ENCODE measurements at places on chromosomes 4 and X.
A peak's percentile ranks its signal among the peaks of the same experiment; 100 is the strongest.

GRCh38 chr4:41796545-41797210, 48.2 kb upstream of the PHOX2B start:
- no peak for DNase-seq

GRCh38 chr4:187307131-187307530, 583.5 kb upstream of the FAT1 start:
- no peak for DNase-seq

GRCh38 chrX:115579327-115579726, 18.4 kb downstream of the PLS3 start:
- peak; percentile 22 for DNase-seq

DNA sequence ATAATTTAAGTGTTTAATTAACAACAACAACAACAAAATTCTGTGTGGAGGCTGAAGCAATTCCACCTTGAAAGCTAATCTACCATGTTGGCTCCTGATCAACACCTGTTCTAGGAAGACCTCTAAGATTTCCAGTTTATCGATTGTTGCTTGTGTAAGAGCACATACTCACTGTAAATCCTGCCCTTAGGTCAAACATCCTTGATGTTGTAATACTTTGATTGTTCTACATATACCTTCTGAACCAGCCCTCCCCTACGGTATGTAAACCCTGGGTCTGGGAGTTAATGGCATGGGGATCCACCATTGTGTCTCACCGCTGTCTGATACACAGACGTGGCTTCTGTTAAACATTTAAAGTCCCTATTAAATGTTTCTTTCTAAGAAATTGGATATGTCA, 73.2 kb downstream of the RASL11B start:
- DNase-seq: no peak

GRCh38 chr4:148200960-148201359, 241.3 kb downstream of the NR3C2 start:
- no peak for DNase-seq

DNA sequence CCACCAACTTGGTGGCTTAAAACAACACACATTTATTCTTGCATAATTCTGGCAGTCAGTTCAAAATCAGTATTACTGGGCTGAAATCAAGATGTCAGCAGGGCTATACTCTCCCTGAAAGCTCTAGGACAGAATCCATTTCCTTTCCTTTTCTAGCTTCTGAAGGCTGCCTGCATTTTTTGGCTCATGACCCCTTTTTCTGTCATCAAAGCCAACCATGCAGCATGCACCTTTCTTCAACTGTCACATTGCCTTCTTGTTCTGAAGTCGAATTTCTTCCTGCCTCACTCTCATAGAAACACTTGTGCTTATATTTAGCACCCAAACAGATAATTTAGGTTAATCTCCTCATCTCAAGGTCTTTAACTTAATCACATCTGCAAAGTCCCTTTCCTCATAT, 79.8 kb upstream of the PPP1R2C start:
- no peak for DNase-seq

- no peak for DNase-seq
Observed at GRCh38 chr4:82713856-82714255, 84.7 kb downstream of the SCD5 start.

DNA sequence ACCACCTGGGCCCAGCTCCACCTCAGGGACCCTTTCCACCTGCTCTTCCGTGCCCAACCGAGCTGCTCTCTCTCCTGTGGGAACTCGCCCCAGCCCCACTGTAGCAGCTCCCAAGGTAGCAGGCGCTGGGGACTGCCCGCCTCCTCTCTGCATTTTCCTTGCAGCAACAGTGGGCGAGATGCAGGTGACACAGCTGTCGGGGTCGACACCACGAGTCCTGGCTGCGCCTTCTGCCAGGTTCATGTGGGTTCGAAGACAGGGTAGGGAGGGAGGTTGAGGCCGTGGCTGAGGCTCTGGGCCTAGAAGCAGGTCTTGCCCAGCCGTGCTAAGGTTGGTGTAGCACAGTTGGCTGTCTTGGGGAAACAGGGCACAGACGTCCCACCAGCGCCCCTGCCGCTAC, 245.2 kb upstream of the FSTL5 start:
- no peak for DNase-seq

DNA sequence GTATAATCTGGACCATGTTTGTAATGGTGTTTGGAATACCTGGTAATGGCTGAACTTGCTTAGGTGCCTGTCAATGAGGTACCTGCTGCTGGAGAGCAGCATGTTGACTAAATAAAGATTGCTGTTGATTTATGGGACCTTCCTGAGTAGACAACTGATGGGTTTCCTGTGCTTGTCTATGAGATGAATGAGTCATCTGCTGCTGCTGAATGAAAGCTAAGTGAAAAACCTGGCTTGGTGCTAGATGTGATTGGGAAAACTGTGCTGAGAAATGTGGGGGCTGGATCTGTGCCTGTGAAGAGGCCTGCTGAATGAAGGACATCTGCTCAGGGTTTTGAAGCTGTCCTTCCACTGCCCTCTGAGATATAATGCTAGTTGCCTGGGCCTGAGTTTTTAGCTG, 69.6 kb downstream of the WNK3 start:
- DNase-seq: no peak

- peak; percentile 57 for DNase-seq
Observed at GRCh38 chrX:17046478-17047097, 100.1 kb downstream of the REPS2 start.

DNA sequence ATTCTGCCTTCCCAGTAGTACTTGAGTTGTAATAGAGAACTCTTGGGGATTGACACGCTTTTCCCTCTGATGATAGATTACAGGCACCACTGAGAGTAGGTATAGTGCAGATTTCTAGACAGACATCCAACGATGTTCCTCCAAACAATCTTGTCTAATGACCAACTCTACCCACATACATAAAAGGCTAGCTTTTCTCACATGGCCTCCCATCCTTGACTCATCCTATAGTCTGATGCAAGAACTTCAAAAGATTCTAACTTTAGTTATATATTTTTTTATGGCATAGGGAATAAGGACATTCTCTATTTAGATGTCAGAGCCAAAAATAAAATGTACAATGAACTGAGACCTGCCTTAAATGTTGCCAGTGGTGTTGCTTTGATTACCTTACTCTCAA, 60.9 kb downstream of the GLRA2 start:
- no peak for DNase-seq

GRCh38 chr4:6322761-6323566, 53.3 kb downstream of the WFS1 start:
- no peak for DNase-seq

GRCh38 chr4:165208741-165209388, 1.5 kb downstream of the KLHL2 start:
- DNase-seq: peak; percentile 46
